Central memory CD4-positive, alpha-beta T cell (primary cell): ENCODE measurements at places on chromosomes 5 and 9.

DNA sequence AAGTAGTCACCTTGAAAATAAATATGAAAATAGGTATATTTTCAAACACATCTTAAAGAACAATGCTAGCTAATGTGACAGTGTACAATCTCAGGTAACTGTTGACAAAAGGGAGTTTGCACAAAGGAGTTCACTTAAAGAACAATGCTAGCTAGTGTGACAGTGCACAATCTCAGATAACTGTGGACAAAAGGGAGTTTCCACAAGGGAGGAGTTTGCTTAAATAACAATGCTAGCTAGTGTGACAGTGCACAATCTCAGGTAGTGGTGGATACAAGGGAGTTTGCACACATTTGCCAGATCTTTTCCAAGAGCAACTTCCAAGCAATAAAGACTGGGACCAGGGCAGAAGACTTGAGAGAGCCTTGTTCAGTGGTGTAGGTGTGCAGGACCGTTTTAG, 442.9 kb upstream of the FTMT start:
- no peak for DNase-seq

GRCh38 chr9:128917151-128917849, 3.5 kb upstream of the PHYHD1 start:
- no peak for DNase-seq

- DNase-seq: no peak
Observed at GRCh38 chr9:106675780-106676179, 187.2 kb upstream of the ZNF462 start.

DNA sequence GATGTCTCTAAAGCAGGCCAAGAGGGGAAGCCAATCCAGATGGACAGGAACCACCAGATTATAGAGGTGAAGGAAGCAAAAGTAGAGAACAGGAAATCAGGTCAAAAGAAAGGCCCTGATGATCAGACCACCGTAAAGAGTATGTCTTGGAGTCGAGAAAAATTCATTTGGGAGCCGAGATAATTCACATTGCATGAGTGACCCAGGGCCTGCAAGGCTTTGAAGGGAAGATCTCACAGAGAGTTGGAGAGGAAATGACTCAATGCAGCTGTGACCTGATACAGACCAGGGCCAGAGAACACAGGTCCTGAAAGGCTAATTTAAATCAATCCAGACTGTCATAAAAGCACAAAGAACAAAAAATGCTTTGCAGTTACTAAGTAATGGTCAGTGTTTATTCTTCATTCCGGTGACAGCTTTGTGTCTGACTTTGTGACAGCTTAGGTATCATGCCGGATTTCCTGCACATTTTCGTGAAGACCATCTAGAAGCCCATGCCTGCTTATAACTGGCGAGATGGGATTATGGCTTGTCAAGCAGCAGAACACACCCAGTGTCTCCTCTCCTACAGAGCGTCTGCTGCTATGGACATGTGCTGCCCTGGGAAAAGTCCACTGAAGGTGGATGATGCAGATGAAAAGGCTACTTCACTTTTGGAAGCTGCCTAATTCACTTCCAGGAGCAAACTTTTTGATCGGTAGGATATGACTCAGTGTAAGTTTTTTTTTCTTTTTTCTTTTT, 5.8 kb upstream of the ACTBL2 start:
- DNase-seq: no peak

DNA sequence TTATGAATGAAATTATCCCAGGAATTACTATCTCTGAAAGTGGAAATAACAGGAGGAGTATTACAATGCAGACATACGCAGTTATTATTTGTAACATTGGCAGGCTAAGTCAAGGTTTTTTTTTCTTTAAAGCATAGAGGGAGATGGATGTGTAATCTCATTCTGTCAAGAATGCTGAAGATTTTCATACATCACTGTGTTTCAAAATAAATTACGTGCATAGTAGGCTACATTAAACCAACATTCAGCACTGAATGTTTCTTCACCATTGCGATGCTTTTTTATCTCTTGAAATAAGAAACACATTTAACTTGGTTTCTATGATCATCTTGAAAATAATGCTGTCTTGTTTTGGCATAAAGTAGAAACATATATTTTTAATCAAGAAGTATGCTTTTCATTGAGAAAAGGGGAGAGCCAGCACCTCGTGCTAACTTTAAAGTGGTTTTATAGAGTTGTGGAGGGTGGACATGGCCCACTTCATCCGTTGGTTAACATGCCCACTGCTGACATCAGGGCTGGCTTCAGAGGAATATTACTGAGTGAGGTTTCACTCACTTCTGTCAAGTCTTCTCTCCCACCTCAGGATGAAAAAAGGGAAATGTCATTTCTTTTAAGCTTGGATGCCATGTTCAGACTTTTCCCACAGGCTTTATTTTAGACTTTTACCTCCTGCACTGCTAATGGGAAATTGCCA, 203.6 kb upstream of the MEF2C start:
- no peak for DNase-seq

- no peak for DNase-seq
Observed at GRCh38 chr5:146079695-146080373, 25.5 kb downstream of the PLAC8L1 start.

GRCh38 chr5:73392775-73393174, 55.8 kb downstream of the FOXD1 start:
- no peak for DNase-seq

DNA sequence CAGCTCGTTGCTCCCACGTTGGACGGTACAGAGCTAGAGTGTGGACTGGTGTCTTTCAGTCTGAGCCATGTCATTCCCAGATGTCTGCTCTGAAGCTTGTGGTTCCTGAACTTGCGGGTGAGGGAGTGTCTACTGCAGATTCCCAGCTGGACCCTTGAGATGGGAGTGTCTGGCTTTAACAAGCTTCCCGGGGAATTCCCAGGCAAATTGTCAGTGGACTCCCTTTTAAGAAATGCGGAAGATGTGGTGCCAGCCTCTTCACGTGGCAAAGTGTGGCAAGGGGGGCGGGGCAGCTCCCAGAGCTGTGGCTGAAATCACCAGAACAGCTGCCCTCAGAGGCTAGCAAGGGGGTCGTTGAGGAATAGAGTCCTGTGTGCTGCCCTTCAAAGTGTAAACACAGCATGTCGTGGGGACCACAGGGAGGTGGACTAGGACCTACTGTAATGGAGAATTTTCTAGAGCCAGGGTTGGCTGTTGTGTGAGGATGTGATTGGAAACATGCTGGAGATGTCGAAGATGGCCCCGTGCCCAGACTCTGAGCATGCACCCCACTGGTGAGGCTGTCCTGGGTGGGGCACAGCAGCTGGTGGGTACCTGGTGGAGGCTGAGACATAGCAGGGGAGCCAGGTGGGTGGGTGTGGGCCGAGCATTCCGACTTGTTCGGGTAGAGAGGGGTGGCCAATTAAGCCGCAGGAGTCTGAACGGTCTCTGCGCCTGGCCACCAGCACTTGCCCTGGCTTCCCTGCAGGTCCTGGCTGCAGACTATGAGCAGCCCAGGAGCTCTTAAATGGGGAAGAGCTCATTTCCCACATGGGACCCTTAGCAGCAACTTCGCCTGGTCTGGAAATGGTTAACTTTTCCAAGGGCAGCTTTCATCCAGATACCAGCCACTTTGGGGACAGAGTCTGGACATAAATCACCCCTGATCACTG, 37.4 kb downstream of the PRRX2 start:
- no peak for DNase-seq

- no peak for DNase-seq
Observed at GRCh38 chr9:19812194-19812593, 23.4 kb upstream of the SLC24A2 start.

DNA sequence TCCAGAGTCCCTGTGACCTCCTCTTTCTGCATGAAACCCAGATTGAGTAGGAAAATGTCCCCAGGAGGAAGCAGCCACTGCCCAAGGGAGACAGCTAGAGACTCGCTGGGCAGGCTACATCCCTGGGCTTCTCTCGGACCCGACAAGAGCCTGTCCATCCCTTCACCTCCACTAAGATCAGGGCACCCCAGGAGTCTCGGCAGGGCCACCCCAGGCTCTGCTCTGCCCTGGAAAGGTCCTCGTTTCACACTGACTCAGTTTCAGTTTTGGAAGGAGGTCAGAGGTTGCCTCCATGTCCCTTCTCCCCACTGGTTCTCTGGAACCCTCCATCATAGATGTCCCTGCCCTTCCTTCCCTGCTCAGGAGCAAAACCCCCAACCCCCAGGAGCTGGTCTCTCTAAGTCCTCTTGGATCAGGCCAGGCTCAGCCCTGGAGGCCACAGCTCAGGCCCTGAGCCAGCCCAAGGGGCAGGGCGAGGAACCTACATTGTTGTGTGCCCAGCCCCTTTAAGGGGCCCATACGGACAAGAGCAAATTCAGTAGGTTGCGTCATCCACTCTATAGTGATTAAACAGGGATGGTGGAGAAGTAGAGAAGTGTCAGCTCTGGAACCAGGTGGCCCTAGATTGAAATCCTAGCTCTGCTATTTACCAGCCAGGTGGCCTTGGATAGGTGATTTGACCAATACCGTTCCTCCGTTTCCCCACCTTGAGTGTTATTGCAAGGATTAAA, 37.4 kb downstream of the C9orf50 start:
- no peak for DNase-seq

DNA sequence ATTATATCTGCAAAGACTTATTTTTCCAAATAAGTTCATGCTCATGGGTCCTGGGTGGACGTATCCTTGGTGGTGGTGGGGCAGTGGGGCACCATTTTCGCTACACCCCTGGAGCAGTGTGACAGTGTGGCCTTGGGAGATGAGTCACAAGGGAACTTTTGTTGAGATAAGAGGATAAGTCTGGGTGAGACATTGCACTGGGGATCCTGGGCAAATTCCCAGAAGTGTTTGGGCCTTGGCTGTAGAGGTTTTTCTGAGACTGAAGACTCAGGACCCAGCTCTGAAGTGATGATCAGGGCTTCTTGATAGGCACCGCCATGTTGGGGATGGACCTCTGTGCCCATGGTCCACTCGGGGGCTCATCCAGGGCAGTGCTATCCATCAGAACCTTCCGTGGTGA, 149.4 kb downstream of the MACROH2A1 start:
- DNase-seq: no peak
